ENCODE measurements at places on chromosomes 6 and 20.

DNA sequence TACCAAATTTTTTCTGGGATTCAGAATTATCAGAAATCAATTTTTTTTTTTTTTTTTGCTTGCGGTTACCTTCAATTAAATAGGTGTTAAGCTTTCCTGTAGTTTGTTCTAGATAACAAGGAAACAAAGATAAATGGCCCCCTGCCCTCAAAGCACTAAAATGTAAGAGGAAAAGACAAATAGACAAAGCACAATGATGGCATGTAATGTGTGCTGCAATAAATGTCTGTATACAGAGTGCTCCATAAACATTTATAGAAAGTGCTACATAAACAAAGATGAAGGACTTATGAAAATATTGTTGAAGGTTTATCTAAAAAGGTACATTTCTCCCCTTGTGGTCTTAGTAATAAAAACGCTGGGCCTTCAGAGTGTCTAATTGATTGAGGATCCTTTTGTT, 384.6 kb downstream of the PKHD1 start:
- DNase-seq = no peak

DNA sequence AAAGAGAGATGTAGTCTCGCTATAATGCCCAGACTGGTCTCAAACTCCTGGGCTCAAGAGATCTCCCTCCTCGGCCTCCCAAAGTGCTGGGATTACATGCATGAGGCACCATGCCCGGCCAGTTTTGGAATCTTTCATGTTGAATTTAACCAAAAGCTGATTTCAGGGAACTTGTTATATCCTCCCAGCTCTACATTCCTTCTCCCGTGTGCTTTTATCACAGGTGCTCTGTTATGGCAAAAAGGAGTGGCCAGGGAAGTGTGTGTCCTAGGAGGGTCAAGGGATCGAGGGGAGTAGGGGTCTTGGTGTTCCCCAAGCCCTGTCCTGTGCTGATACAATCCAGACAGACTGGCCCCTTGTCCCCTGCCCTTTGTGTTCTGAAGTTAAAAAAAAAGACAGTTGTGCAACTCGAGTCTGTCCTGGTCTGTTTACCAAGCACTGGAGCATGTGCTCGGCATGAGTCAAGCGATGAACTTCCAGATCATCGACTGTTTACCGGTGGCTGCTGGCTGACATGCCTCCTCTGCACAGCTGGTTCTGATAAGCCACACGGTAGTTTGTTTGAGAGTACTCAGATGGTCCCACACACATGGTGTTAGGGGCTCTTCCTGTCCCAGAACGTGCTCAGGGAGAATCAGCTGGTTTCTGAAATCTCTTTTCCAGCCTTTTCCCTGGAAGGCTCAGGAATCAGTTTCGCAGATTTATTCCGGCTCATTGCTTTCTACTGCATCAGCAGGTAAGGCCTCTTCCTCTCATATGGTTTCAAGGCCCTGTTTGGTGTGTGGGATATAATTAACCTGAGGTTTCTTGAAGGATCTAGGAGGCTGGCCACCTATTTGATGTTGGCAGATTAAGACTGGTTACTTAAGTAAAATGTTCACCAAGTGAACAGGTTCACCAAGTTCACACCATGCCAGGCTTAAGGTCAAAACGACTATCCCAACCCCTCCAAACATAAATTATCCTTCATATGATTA, 52.6 kb upstream of the NAA20 start:
- no peak for DNase-seq

GRCh38 chr6:8170245-8170644, 67.9 kb upstream of the EEF1E1 start:
- no peak for DNase-seq

DNA sequence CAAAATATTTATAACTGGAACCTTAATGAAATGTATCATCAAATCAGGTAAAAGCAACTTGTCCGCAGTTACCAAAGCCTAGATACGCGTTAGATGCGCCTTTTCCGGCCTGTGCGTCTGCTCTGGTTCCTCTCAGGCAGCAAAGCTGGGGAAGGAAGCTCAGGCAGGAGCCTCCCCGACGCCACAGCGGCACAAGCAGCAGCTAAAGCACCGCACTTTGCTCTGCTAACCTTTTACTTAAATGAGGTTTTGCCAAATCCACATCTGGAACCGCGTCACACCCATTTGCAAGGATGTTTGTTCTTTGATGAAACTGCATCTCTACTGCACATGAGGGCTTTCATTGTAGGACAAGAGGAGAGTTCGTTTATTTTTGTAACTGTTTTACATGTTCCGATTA, 36.8 kb downstream of the THBS2 start:
- DNase-seq = no peak

GRCh38 chr6:169271877-169272216, 18.2 kb upstream of the THBS2 start:
- DNase-seq = no peak

DNA sequence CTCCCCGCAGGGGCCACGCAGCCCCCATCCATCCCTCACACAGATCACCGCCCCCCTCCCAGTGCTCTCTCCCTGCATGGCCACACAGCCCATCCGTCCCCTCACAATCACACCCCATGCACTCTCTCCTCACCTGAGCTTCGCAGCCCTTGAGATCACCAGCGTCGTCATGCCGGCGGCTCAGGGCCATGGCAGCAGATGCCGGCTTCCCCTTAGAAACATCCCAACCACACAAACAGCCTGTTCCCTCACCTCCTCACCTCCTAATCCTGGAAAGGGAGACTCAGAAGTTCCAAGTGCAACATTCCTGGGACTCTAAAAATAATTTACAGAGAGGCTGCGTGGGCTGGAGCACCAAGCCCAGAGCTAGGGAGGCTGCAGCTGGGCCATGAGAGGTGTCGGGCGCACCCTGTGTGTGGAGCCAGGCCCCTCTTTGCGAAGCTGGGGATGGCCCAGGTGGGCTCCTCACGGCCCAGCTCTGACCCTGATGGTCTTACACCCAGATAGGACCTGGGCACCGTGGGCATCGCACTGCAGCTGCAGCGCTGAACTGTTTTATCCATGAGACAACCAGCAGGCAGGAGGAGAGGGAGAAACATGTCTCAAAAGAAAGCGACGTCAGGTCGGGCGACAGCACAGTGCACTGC, 125.3 kb downstream of the DLL1 start:
- no peak for DNase-seq

DNA sequence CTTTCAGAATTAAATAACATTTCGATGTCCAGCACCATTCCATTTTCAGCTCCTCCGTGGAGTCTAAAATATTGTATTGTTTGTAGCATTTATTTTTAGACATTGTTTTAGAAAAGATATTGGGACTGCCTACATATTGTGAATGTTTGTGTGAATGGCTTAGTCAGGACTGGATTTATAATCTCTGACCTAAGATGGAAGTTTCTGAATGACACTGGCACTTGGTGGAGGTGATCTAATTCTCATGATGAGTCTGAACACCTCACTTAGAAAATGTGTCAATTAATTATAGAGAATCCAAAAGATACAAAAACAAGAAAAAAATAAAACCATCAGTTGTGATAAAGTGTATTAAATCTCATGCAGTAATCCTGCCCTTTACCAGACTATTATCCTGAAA, 60.8 kb upstream of the HBS1L start:
- no peak for DNase-seq

DNA sequence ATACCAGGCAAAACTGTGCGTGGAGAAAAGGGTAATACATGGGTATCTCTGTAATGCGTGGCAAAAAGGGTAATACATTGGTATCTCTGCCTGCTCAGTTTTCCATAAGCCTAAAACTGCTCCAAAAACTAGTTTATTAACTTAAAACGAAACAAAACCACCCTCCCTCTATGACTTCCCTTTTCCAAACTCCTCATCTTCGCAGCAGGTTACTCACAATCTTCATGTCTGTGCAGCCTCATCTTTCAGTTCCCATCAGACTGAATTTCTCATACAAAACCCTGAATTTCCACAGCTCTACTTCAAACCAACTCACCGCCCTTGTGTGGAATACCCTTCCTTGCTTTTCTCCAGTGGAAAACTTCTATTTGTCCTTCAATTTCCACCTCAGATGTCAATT, 199.4 kb downstream of the PHACTR1 start:
- no peak for DNase-seq

DNA sequence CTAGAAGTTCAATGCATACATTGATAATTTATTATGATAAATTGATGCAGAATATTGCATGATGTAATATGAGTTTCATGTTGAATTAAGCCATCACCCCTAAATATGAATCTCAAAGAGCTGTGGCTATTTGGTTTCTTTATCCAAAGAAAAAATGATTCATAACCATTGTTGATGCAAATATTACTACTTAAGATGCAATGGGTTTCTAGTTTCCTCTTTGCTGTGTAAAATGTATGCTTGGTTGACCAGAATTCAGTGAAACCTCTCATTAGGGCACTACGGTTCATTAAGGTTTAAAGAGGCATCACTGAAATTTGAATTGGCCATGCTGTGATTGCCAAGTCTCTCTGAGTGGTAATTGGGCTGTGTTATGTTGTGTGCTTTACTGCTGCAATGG, 492.5 kb upstream of the FLRT3 start:
- no peak for DNase-seq

- DNase-seq = no peak
These were observed 455.0 kb upstream of the SOX4 start for GRCh38 chr6:21138336-21139069.

GRCh38 chr6:34904990-34905613, 16.0 kb downstream of the ANKS1A start:
- no peak for DNase-seq

DNA sequence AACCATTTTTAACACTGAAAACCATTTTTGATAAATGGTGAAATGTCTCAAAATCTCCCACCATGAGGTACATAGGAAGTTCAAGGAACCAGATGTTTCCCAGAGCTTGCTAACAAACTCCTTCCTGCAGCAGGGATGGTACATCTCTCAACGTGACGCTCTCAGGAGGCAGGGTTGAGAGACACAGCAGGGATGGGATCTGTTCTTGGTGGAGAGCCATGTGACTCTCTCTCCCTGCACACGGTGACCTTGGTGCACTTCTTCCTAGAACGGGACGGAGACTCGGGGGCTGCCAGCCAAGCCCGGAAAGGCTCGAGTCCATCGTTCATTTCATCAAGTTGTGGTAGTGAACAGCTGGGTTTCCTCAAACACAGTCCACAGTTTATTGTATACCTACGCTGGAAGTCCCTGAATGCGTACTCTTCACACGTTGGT, 94.2 kb downstream of the FAM50B start:
- no peak for DNase-seq

DNA sequence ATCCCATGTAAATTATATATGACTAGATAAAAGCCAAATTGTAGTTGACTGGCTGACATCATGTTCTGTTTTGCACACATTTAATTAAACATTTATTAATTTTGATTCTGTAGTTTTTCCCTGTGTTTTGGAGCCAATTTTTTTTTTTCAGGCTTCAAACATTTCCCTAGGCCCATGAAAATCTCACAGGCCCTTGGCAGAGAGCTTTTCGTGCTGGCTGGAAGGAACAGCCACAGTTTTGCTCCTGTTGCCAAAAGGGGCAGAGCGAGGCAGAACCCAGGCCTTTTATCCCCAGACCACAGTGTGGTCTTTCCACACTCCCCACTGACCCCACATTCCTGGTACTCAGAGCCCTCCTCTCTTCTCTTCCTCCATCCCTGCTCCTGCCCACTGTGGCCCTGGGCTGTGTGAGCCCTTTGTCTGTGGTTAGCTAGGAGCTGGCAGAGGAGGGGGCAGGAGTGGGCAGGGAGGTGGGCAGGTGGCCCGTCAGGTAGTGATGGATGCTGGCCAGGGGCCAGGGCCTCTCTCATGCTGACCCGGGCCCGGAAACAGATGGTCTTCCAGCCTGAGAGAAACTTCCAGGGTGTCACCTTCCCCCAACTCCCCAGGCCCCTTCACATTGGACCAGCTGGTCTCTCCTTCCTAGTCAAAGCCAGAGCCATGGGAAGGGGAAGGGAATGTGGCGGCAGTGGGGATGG, 19.4 kb upstream of the CCM2L start:
- DNase-seq = no peak
